ENCODE measurements at places on chromosomes 7 and 10.

GRCh38 chr10:18195060-18195799, 55.0 kb downstream of the CACNB2 start:
- no peak for DNase-seq

- no peak for DNase-seq
Measured at GRCh38 chr10:25692761-25693160, 241.3 kb upstream of the MYO3A start.

GRCh38 chr10:35910234-35910633, 268.1 kb upstream of the FZD8 start:
- no peak for DNase-seq

DNA sequence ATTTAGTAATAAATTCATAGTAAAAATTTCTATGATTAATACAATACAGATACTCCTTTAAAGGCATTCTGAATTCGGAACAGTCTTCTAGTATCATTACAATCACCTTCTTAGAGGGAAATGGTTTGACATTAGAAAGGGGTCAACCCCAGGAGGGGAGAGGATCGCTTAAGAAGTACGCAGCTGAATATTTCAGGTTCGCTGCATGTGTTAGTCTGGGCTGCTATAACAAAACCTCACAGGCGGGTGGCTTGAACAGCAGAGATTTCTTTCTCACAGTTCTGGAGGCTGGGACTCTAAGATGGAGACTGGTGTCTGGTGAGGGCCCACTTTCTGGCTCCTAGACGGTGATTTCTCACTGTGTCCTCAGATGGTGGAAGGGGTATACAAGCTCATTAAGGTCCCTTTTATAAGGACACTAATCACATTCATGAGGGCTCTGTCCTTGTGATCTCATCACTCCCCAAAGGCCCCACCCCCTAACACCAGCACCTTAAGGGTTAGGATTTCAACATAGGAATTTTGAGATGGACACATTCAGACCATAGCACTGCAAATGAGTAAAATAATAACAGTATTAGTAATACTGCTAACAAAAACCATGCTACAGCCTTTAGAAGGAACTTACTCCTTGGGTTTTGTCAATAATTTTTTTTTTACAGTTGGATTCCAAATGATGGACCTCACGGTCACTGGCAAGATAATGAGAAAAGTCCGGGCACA, 34.0 kb downstream of the GNA12 start:
- DNase-seq, result no peak

- no peak for DNase-seq
Measured at GRCh38 chr7:129886818-129887186, 66.0 kb downstream of the UBE2H start.

GRCh38 chr10:29512425-29512974, 122.3 kb downstream of the SVIL start:
- no peak for DNase-seq

GRCh38 chr7:64685091-64685490, 19.2 kb downstream of the ZNF107 start:
- DNase-seq, result no peak

- no peak for DNase-seq
Measured at GRCh38 chr10:97640868-97641811, 669 bp downstream of the PI4K2A start.

- DNase-seq, result peak; percentile 14
Measured at GRCh38 chr7:38932509-38933168, 23.6 kb upstream of the VPS41 start.

DNA sequence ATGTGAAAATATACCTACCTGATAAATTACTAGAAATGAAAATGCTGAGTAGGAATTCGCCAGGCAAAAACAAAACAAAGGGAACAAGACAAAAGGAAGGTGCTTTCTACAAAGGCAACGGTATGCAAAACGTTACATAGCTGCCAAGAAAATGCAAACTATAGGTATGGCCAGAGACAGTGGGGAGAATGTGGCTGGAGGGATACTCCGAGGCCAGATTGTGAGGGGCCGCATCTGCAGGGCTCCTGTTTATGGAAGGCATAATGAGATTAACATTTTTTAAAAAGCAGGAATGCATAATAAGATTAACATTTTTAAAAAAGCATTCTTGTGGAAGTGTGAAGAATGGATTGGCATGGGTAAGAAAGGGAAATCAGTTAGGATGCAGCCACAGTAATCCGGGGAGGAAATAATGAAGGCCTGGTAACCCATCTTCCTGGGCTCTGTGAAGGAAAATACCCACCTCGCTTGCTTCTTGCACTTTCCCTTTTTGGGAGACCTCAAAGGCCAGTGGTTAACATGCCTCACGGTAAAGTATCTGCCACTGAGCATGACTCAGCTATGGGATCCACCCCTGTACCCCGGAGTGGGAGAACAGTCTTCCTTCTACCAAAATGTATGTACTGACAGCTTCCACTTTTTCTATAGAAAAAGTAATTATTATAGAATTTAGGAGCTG, 145.8 kb upstream of the LRRN3 start:
- no peak for DNase-seq

DNA sequence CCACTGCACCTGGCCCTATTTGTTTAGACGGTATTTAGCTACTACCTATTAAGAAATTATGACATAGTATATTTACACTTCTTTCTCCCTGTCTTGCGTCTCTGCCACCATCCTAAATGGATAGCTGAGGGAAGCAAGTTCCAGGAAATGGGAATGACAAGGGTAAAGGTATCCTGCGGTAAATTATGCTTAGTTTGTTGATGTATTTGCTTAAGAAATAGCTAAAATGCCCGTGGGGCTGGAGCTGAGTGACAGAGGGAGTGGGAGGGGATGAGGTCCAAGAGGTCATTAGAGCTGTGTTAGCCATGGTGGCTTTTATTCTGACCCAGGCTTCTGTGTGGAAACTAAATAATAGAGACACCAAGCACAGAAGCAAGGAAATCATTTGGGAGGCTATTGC, 29.0 kb upstream of the UBE2D1 start:
- DNase-seq, result peak; percentile 6

GRCh38 chr10:653991-654646, 35.3 kb downstream of the DIP2C start:
- no peak for DNase-seq

DNA sequence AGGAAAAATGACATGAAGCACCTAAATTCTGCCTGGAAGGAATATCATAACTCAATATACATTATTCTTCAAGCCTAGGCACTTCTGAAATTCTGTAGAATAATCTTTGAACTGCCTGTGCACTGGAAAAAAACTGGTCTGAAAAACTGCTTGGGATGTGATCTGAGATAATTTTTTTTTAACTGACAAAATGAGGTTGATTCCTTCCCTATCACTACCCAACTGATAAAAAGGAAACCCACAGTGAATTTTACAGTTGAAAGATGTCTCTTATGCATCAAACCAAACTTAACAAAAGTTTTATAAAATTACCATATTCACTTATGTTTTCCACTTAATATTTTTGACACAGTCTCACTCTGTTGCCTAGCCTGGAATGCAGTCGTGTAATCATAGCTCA, 67.2 kb upstream of the FAM133B start:
- DNase-seq, result no peak

- no peak for DNase-seq
Measured at GRCh38 chr7:2014391-2015241, 218.1 kb downstream of the MAD1L1 start.

GRCh38 chr10:15433850-15434537, 62.9 kb upstream of the FAM171A1 start:
- DNase-seq, result no peak

GRCh38 chr7:17095931-17096330, 202.5 kb upstream of the AHR start:
- DNase-seq, result no peak

GRCh38 chr7:50069613-50070012, 23.4 kb downstream of the ZPBP start:
- DNase-seq, result no peak

GRCh38 chr7:76149847-76150691, 51.6 kb upstream of the SRRM3 start:
- no peak for DNase-seq

GRCh38 chr7:51295440-51296245, 21.0 kb downstream of the COBL start:
- no peak for DNase-seq

GRCh38 chr7:132541656-132542055, 34.6 kb downstream of the PLXNA4 start:
- no peak for DNase-seq

- DNase-seq, result no peak
Measured at GRCh38 chr10:129194181-129194870, 272.7 kb upstream of the MGMT start.

DNA sequence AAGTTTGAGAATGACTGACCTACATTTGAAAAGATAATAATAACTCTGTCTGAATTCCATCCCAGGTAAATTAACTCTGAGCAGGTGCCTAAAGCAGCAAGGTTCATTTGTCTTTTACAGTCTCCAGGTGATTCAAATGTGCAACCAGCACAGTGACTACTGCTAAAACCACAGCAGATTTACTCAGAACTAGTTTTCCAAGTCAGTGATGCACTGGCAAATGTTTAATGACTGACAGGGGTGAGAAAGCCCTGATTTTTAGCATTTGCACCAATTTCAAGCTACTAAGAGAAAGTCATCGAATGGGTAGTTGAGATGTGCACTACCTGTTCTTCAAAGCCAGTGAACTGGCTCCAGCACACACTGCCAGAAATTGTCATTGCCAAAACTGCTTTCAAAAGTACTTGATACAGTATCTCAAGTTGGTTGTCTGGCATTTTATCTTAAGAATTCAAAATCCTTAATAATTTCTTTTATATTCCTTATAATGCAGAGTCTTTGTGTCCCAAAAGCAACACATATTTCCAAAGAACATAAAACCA, 60.3 kb downstream of the ATOH7 start:
- DNase-seq, result no peak

GRCh38 chr7:24212073-24212472, 71.9 kb upstream of the NPY start:
- no peak for DNase-seq

- DNase-seq, result no peak
Measured at GRCh38 chr10:46293832-46294640, 7.2 kb downstream of the ANTXRL start.

DNA sequence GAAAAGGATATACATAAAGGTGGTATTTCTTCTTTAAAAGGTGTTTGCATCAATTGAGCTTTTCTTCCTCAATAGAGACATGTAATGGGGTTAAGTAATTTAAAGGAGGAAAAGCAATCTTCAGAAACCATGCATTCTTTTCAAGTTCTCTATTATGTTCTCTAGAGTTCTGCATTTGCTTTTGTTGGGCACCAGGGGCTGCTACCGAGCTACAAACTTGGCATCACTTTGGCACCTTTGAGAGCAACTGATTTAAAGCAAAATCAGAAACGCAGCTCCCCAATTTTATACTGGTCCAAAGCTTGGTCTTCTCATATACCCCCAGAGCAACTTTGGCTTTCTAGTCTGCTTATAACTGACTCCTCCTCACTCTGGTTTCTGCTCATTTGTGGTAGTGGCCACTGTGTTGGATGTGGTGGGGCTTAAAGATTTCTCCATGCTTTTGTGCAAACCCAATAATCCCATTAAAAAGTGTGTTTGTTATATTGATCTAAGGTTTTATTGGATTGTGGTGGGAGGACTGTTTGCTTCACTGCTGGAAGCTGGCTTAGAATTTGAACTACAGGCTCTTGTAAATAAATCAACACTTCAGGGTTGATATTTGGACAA, 712.1 kb downstream of the PHTF2 start:
- DNase-seq, result no peak

GRCh38 chr7:155555116-155555695, 8.8 kb upstream of the CNPY1 start:
- DNase-seq, result no peak

- no peak for DNase-seq
Measured at GRCh38 chr10:6987536-6987945, 407.5 kb upstream of the PRKCQ start.

DNA sequence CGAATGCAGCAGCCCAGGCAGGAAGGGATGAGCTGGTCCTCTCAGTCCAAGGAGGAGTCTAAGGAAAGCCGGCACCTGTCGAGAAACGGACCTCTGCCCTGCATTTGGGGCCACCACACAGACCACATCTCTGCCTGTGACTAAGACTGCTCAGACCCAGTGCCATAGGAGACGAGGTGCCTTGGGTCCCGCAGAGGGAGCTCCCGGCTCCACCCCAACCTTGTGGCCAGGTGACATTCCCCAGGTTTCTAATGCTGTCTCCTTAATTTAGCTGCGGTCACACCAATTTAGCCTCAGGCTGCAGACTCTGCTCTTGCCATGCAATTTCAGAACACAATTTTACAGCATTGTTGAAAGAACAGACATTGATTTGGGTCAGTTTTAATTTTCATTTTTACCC, 22.8 kb upstream of the CRHR2 start:
- DNase-seq, result no peak
